ENCODE measurements at places on chromosomes 13 and 19.

GRCh38 chr13:76472916-76473315, 413.3 kb downstream of the KCTD12 start:
- DNase-seq: no peak

DNA sequence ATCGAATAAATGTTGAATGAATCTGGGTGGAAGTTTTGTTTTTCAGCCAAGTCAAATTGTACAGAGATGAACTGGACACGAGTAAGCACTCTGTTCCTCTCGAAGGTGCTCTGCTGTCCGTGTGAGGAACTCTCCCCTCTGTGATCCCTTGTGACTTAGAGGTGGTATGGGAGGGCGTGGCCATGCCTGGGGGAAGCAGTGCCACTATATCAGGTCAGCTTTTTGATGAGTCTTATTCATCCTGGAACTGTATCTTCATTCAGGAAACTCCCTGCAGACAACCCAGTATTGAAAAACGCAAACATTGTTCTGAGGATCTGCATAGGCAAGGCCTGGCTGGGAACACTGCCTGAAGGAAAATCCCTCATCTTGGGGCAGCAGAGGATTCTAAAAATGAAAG, 45.7 kb upstream of the FLT1 start:
- no peak for DNase-seq

DNA sequence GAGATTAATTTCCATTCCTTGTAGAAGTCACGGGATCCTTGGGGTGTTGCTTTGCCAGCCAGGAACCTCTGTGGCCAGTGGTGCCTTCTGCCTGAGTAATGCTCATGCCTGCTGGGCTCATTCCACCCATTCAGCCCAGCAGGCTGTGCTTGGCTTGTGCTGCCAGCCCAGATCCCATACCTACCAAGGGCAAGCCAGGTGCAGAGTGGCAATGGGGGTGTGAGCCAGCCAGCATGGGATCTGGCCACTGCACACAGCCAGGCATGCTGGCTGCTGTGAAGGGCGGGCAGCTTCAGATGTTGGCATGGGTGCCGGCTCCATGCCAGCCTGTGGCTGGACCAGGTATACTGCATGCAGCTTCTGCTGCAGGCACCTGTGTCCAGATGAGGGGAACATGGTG, 42.5 kb downstream of the WDFY2 start:
- DNase-seq: no peak

DNA sequence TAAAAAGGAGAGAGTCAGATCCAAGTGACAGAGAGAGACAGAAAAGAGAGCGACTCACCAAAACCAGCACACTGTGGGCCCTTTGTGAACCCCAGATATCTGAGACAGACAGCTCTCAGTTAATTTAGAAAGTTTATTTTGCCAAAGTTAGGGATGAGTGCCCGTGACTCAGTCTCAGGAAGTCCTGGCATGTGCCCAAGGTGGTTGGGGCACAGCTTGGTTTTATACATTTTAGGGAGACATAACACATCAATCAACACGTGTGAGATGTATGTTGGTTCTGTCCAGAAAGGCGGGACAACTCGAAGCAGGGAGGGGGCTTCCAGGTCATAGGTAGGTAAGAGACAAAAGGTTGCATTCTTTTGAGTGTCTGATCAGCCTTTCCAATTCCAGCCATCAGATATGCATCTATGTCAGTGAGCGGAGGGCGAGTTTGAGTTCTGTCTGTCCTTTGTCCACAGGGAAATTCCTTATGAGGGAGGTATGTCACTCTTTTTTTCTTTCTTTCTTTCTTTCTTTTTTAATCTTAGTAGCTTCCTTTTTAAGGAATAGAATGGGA, 37.2 kb upstream of the ATP11A start:
- DNase-seq: no peak

- no peak for DNase-seq
Measured at GRCh38 chr13:112244061-112244460, 132.1 kb upstream of the SPACA7 start.

GRCh38 chr13:68124437-68125086, 894.4 kb upstream of the PCDH9 start:
- no peak for DNase-seq

- DNase-seq: peak; percentile 68
Measured at GRCh38 chr19:19224852-19225494, 13.2 kb downstream of the NCAN start.

- DNase-seq: no peak
Measured at GRCh38 chr19:8489561-8490394, 12.7 kb downstream of the PRAM1 start.

DNA sequence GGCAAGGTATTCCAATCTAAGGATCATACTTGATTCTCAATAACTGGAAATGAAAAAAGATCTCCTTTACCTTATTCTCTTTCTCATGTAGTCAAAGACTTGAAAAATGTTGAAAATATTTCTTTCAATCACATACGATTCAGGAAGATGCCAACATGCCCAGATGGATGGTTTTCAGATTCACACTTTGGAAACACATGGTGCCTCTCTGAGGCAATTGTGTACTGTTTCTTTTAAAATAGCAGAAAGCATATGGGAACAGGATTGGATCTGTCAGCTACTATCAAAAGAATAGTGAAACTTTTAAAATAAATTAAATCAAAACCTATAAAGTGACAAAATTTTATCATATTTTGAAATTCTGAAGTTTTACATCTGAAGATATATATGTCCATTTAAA, 222.4 kb downstream of the SPRY2 start:
- DNase-seq: no peak

GRCh38 chr19:3499738-3500428, 591 bp downstream of the DOHH start:
- DNase-seq: no peak

DNA sequence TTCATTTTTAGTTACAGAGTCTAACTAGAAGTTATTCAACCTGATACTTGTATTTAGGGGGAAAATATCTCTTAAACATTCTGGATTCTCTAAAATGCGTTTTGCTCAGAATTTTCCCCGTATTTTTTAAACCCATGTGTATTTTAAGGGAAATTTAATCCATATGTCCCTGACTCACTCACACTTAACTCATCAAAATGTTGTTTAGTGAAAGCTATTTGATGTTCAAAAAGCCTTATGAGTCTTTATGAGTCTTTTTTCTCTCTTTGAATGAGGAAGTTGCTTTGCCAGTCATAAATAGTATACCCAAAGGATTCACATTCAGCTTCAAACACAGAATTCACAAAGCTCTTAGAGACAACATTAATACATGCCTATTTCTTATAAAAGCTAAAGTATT, 16.4 kb downstream of the MAB21L1 start:
- DNase-seq: no peak

GRCh38 chr13:75621147-75621546, 15.0 kb upstream of the LMO7 start:
- no peak for DNase-seq

DNA sequence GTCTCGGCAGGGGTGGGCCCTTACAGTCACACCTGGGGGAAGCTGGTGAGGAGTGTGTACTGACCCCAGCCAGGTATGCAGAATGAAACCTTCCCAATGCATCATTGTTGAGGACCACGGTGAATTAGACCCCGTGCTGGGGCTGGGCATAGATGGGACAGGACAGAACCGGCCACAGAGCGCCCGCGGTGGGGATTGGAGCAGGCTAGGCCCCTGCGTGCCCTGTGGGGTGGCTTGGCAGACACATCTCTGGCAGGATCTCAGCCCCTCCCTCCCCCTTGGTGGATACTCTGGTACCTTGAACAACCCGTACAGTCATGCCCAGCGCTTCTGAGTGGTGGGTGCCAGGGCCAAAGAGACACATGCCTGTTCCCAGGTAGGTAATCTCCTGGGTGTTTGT, 200.6 kb downstream of the TEX29 start:
- DNase-seq: no peak

- DNase-seq: no peak
Measured at GRCh38 chr13:42056583-42056982, 8.1 kb downstream of the DGKH start.

GRCh38 chr13:68713394-68713793, 1394.2 kb upstream of the ATXN8OS start:
- no peak for DNase-seq

All from stimulated activated CD4-positive, alpha-beta T cell treated with anti-CD3 and anti-CD28 coated beads, Interleukin-15, amount 100 ng/mL, for 48 hours (primary cell).